Hematopoietic multipotent progenitor cell treated with erythropoietin and hydrocortisone succinate and interleukin-3 and kit ligand, for 4 days (in vitro differentiated cells): ENCODE measurements at places on chromosomes 11 and 22.
A peak's percentile ranks its signal among the peaks of the same experiment; 100 is the strongest.

- peak; percentile 29 for DNase-seq
Observed at GRCh38 chr11:2860636-2861035, 24.9 kb downstream of the CDKN1C start.

DNA sequence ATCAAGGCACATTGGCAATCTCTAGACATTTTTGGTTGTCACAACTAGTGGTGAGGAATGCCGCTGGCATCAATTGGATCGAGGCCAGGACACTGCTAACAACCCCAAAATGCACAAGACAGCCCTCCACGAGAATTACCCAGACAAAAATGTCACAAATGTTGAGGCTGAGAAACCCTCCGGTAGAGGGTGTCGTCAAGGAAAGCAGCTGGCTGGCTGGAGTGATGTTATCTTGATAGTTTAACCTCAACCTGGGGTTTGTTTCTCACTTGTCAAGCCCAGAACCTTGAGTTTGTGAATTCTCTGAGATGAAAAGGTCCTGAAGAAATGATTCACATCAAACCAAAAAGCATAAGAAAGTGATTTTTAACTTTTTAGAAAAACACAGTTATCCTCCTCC lies 21.1 kb upstream of the TMPRSS13 start:
- DNase-seq = peak; percentile 74

- no peak for DNase-seq
Observed at GRCh38 chr11:46445920-46446771, 54.6 kb upstream of the CHRM4 start.

DNA sequence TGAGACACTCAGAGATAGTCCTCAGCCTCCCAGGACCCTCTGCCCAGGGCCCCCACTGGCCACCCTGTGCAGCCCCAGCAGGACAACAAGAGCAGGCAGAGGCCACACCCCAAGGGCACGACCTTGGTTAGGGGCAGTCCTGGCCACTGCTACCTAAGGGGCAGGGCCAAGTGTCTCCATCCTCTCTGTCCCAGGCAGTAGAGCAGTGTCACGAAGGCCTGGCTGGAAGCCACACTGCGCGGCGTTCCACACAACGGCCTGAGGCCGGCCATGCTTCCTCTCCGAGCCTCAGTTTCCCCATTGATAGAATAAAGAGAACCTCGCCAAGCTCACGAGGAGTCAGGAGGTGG lies 1074.3 kb downstream of the BRD1 start:
- DNase-seq = no peak

GRCh38 chr22:50710221-50710620 lies 27.8 kb upstream of the ACR start:
- no peak for DNase-seq

DNA sequence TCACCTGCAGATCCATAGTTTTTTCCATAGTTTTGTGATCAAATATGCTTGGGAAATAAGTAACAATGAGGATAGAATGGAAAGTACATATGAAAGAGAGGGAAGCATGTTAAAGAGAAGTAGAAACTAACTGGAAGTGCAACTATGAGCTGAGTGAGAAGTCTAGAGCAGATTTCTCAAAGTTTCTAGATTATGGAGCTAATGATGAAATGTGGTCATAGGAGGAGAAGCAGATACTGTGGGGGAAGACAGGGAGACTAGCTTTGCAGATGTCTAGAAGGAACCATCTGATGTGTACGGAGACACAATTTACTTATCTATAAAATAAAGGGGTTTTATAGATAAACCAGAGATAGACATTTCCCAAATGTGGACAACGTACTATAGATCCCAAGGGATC lies 37.1 kb downstream of the RELT start:
- DNase-seq = no peak

GRCh38 chr11:19168090-19168489 lies 33.7 kb downstream of the CSRP3 start:
- no peak for DNase-seq

DNA sequence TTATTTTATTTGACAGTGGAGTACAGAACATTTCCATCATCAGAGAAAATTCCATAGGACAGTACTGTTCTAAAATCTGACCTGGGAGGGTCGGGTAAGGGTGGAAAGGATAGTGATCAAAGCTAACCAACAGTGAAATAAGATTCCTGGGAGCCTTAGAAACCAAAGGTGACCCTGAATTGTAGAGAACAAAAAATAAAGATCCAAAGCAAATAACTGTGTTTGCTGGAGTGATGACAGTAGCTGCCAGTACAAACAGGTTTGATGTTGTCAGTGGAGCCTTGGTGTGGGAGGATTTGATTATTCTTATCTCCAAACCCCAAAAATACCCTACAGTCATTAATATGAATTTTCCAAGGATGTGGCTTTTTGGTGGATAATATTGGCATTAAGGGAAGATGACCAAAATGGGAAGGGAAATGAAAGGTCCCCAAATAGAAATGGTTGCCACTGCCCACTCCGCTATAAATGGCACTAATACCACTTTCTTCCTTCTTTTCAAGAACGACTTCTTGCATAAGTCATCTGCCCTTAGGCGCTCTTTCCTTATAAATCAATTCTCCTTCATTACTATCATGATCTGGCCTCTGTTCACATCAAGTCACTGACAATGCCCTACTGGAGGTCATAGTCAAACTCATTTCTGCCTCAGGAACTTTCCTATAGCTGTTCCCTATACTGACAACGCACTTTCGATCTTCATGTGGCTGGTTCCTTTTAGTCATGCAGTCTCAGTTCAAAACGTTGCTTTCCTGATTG lies 44.4 kb downstream of the EHF start:
- DNase-seq = no peak

- no peak for DNase-seq
Observed at GRCh38 chr22:31179345-31179744, 19.4 kb downstream of the RNF185 start.

- no peak for DNase-seq
Observed at GRCh38 chr22:35525687-35526332, 14.8 kb upstream of the RASD2 start.

DNA sequence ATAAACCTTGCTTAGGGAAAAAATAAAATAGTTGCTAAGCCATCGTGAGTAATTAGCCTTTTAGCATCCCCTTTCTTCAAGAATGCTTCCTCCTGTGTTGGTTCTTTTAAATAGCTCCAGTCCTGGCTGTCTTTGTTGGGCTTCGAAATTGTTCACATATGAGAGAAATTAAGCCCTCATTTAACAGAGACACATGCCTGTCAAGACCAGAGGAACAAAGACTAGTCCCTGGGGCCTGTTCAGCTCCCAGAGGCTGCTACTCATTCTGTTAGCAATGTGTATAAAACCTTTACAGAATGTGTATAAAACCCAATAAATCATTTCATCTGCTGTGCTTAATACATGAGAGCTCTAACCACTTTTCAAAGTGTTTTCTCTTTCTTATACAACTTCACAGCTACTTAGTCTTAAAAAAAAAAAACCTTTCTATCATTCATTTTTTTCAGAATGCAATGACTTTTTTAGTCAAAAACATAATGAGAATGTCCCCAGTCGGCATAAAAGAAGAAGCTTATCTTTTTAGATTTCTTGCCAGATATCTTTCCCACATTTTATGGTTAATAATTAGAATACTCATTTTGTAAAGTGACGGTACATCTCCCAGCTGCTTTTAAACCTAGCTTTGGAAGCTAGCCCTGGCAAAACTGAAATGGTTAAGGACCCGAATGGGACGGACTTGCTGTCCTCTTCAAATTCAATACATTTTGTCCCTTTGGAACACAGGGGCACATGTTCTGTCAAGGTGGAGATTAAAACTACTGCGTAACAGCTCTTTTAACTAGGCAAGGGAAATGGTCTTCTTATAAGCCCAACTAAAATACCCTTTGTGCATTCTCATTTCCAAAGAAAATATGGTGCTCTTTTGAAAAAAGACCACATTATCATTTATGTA lies 186.1 kb downstream of the SOX6 start:
- no peak for DNase-seq

DNA sequence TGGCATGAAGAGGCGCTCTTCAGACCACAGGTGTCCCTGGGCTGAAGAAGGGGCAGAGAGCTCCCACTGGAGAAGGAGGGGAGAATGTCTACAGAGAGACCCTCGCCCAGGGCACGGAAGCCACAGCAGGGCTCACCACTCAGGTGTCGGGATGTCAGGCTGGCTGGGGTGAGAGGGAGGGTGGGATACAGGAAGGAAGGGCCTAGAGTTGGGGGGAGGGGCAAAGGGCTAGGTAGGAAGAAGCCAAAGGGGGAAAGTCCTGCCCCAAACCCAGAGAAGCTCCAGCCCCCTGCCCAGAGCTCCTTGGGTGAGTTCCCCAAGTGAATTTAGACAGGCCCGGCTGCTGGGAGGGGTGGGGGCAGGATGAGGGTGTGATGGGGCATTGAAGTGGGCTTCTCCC lies 232.0 kb downstream of the CEP164 start:
- no peak for DNase-seq

DNA sequence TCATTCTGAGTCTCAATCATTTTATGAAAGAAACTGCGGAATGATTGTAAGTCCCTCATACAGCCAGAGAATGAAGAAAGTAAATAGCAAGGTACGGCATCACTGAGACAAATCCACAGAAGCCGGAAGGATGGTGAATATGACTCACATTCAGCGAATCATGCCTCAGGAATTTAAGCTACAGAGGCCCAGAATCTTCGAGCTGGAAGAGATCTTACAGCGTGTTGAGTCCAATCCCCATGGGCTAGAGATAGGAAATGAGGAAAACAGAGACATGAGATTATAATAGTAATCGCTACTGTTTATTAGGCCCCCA lies 173.2 kb downstream of the KIF18A start:
- DNase-seq = no peak

DNA sequence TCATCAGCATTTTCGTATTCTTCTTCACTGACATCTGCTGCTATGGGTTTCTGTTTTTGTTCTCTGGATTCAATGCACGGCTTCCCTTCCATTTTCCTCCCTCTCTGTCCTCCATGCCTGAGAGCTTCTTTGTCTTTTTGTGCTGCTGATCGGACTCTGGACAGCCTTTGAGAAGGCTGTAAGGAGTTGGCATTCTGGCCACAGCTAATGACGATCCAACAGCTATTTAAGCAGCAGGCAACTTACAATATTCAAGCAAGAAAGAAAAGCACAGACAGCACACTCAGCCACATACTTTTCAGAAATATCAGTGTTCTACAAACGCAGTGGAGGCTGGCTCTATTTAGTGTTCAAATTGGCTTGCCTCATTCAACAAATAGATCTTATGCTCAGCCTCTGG lies 60.9 kb upstream of the ZC3H12C start:
- DNase-seq = no peak

DNA sequence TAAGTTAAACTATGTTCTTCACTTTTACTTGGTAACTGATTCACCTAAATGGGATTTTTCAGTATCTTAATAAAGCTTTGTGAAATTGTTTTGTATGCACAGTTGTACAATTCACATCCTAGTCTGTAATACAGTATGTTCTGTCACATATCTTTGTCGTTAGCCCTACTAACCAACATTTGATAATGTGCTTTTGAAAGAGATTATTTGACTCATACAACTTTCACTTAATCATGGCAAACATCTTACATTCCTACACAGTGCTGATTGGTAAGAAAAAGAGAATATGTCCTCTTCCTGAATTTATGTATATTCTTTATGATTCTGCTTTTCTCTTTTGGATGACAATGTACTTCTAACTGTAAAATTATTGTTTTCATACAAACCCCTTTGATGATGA lies 234.5 kb downstream of the METTL15 start:
- peak; percentile 46 for DNase-seq

DNA sequence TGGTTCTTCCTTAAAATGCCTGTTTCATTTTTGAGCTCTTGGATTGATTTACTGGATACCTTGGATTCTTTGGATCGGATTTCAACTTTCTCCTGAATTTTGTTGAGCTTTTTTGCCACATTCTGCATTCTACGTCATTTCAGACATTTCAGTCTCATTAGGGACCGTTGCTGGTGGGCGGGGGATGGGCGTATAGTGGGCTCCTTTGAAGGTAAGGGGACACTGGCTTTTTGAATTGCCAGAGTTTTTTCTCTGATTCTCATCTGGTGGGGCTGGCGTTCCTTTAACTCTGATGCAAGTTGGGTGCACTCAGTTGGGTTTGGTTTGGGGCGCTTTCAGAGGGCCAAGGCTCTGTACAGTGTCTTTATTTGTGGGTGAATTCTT lies 216.5 kb downstream of the DYNC2H1 start:
- no peak for DNase-seq

DNA sequence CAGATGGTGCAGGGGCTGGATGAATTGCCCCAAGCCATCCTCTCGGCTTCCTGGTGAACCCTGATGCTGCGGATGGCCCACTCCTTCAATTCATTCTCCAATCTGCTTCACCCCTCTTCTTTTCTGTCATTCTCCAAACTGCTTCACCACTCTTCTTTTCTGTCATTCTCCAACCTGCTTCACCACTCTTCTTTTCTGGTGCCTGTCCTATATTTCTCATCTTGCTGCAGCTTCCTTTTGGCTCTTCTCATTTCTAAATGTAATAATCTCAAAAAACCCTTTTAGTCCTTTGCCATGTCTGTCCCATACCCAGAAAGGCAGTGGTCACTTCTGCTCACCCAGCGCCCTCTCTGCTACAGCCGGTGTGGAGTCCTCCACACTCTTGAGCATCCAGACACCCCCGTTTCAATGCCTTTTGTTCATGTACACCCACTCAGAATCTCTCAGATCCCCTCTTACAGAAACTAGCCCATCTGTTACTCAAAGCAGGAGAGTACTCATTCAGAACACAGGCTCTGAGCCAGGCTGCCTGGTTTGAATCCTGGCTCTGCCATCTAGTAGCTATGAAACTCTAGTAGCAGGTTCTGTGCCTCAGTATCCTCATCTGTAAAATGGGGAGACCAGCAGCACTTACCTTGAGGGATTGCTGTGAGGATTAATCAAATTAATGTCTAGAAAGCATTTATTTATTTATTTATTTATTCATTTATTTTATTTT lies 14.9 kb downstream of the SERPIND1 start:
- no peak for DNase-seq

- no peak for DNase-seq
Observed at GRCh38 chr11:60455531-60456042, at the start of gene MS4A1. MS4A1 (plus strand) TSS chr11:60455847; CDS start chr11:60462375, 6,528 bp downstream.

GRCh38 chr22:50084614-50085021 lies 608 bp downstream of the MLC1 start:
- peak; percentile 66 for DNase-seq

DNA sequence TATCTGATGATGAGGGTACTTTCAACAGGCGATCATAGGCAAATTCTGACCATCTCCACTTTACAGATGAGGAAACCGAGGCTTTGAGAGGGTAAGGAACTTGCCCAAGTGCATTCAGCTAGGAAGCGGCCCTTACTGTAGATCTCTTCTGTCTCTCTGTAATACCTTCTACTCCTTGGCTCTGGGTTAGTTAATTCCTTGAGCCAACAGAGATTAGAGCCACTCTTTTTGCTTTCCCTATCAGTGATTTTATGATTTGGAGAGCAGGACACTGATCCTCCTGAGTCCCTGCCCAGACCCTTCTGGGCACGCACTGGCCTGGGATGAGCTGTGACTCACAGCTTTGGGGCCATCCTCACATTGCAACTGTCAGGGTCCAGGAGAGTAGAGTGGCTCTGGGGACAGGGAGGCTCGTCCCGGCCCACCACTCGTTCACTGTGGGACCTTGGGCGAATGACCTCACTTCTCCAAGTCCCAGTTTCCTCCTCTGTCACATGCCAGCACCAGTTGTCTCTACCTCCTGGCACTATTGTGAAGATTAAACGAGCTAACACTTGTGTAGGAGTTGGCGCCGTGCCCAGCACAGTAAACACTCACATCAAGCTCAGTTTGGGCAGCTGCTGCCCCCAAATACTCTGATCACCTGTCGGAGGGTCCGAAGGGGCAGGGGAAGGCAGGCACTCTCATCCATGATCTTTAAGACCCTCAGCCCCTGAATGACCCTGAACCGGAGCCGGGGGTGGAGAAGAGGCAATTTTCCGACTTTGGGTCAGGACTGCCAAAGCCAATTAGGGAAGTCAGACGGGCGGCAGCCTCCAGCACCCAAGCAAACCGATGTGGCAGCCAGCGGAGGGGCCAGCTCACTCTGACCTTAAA lies 235.0 kb downstream of the MIAT start:
- peak; percentile 14 for DNase-seq
